ENCODE measurements at places on chromosomes 11 and 22.

DNA sequence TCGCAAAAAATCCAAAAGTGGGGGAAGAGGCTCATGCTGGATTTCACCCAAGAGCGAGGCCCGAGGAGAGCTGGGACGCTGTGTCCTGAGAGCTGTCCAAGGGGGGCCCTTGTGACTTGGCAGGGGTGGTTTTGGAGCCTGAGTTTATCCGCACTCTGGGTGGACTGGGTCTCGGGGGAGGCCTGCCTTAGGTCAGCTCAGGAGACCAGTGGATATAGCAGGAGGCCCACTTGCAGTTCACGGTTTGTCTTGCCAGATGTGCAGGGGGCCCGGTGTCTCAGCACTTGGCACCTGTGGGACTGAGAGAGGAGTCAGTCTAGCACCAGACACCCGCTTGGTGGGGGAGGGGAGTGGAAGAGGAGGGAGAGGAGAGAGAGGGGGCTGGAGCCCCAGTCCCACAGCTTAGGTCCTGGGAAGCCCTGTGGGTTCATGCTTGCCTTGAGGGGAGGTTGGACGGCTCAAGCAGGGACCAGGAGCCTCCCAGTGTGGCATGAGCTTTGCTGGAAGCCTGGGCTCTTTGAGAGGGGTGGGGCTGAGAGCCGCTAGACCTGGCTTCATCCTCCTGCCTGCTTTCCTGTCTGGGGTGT, 33.4 kb downstream of the PARVB start:
- peak; percentile 22 for DNase-seq

GRCh38 chr11:122042981-122043380, 73.0 kb downstream of the BLID start:
- no peak for DNase-seq

- no peak for DNase-seq
Observed at GRCh38 chr11:16613262-16613511, 125.3 kb upstream of the C11orf58 start.

DNA sequence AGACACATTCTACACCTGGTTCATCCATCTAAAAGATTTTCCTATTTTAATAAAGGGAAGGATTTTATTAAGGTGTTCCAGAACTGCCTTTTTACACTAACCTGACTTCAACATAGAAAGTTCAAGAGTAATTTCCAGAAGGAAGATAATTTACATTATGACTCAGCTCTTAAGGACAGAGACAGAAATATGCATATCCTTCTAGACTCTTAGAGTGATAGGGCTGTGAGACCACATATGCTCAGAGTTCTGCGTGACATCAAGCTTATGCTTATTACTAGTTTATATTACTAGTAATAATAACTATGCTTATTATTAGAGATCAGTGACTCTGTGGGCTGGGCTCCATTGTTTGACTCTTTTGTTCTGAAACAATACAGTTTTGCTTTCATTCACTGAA, 4.6 kb downstream of the PDGFD start:
- no peak for DNase-seq

DNA sequence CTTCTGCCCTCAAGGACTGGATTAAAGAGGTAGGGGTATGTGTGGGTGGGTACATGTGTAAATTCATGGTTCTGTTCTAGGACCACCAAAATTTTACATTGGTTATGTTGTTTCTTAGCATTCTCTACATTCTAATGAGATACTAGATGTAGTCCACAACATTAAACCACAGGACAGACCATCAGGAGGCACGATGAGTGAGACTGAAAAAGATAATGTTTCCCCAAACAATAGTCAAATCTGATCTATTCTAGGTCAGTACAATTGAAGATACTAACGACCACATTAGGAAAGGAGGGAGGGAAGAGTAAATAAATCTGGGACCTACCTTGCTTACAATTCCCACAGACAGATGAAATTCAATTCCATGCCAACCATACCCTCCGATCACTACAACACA, 42.2 kb downstream of the MRTFA start:
- no peak for DNase-seq

DNA sequence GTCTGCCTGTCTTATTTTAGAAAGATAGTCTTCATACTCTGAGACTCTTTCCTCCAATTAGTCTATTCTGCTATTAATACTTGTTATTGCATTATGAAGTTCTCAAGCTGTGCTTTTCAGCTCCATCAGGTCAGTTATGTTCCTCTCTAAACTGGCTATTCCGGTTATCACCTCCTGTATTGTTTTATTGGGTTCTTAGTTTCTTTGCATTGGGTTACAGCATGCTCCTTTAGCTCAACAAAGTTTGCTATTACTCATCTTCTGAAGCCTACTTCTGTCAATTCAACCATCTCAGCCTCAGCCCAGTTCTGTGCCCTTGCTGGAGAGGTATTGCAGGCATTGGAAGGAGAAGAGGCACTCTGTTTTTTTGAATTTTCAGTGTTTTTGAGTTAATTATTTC, 21.0 kb upstream of the OR5AK2 start:
- DNase-seq: no peak

DNA sequence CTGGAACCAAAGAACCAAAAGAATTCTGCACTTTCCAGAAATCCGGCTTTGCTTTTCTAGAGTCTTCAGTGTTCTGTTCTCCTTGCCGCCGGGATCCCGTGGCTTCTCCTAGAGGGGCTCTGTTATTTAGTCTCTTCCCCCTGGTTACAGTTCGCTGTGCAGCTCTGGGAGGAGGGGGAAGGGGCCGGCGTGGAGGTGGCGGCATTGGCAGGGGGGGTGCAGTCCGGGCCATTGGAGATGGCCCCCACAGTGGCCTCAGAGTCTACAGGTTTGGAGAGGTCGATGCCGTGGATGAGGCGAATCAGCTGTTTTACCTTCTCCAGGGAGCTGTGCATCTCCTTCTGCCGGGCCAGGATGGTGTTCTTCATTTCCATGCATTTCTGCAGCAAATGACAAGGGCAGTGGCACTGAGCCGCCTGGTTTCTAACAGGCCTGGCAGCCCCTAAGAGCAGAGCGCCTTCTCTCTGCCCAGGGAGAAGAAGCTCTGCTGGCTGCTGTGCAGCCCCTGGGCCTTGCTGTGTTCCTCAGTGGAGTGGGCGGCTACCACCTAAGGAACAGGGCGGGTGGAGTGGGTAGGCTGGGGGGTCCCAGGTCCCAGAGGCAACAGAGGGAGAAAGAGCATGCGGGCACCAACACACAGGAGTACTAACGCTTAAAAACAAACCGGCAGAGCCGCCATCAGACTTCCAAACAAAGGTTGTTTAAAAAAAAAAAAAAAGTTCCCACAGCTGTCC, 11.6 kb downstream of the LARGE2 start:
- no peak for DNase-seq

DNA sequence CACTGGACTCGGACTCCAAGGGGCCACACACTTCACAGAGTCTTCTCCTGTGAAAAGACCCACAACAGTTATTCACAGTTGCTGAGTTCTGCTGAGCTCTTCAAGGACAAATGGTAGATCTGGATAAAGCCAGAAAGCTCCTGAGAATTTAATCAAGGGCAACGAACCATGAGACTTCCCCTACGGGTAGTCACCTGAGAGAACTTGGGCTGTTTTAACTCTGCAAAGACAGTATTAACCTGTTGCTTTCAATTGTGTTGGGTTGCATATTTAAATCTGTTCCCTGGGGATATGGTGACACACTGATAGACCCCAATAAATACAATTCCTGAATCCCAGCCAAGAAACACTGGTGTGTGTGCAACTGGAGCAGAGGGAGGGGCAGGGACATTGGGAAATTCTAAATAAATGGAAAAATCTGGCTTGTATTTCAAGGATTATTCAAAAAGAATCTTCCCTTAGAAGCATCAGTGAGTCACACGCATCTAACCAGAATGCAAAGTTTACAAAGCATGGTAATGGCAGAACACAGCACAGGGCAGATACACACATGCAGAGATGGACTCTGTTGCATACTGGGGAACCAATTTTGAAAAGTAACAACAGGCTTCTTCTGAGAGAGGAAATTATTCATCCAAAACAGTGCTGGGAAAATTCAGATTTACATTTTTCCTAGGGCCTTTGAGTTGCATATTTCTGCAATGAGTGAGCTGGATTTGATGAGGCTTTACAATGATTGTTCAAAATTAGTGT, 4.0 kb downstream of the KCNJ1 start:
- DNase-seq: no peak

DNA sequence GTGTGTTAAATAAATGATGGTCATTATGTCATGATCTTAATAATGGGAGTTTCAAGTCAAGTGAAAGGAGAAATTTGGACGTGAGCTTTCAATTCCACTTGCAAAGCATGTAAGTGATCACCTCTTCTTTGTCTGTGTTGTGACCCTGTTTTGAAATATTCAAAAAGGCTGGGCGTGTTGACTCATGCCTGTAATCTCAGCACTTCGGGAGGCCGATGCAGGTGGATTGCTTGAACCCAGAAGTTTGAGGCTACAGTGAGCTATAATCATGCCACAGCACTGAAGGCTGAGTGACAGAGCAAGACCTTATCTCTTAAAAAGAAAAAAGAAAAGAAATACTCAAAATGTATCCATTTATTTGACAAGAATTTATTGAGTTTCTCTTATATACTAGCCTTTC, 32.9 kb upstream of the EED start:
- no peak for DNase-seq

All from hepatocyte (in vitro differentiated cells).